Activated CD4-positive, CD25-positive, alpha-beta regulatory T cell treated with anti-CD3 and anti-CD28 coated beads, Interleukin-2, amount 50 U/mL, for 16 hours (primary cell): ENCODE measurements at places on chromosomes 3 and 15.

DNA sequence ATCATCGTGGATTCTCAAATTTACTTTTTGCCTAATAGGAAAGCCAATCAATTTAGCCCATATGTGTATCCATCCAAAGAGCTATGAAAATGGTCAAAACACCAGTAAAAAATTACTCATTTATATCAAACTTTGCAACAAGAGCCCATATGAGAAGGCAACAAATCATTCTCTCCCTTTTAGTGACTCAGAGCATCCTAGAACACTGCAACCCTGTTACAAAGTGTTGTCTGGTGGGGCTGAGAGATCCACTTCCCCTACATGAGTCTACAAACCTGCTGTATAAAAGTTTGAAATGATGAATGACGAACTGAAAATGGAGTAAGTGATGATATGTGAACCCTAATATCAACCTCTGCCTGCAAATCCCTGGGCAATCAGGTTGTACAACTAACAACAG lies 23.3 kb downstream of the PDZRN3 start:
- no peak for DNase-seq

DNA sequence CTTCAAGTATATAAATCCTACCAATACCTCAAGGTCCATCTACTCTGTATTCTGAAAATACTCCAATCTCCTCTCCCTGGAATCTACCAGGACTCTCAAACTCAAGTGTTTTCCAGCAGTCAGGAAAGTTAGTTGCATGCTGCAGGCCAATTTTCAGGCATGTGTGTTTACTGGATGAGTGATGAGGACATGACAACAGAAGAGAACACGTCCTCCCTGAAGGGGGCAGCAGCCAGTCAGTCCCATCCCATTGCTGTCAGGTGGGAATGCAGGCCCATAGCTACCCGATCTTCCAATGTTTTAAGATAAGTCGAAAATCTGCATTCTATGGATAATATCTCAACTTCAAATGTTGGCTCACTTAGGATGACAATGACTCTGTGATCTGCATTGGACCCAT lies 496.2 kb downstream of the FHIT start:
- no peak for DNase-seq

DNA sequence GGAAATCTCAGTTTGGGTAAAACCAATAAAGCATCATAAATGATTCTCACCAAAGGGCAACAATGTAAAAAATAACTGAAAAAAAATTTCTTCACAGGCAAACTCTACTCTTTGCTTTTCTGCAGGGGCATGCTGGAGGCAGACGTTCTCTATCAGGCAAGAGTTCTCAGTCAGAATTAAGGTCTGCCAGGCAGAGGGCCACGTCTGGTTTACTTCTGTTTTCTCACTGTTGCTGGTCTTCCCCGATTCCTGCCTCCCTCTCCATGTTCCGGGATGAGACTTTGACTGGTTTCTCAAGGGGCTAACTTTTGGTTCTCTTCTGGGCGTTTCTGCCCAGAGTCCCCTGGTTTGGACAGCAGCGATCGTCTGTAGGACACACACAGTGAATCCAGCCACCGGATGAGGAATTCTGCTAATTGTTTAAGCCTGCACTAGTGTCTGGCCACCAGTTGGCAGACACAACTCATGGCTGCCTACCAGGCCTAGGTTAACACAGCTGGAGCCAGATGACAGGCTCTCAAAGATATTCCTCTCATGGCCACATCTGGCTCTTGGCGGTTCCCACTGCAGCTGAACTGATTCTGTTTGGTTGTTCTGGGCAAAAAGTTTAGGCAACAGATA lies 273.1 kb downstream of the FOXP1 start:
- no peak for DNase-seq

DNA sequence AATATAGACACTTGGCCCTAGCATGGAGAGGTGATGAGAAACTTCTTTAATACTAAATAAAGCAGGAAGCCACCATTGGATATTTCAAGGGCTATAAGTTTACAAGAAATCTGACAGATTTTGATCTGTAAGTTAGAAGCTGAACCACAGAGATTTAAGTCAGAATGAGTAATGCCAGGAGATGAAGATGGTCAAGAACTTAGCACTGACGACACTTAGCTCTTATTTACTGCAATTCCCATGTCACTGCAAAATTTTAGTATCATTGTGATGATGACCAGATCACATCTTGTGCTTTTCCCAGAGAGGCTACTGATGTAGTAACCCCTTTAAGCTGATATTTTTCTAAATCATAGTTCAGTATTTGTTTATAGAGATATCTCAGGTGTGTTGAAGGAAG lies 59.4 kb upstream of the CD96 start:
- no peak for DNase-seq

- no peak for DNase-seq
These were observed 18.9 kb downstream of the CMTM6 start for GRCh38 chr3:32483772-32484171.

GRCh38 chr3:107931326-107931725 lies 159.5 kb downstream of the CD47 start:
- DNase-seq, result no peak

GRCh38 chr3:152155246-152156020 lies 113.3 kb upstream of the MBNL1 start:
- DNase-seq, result no peak

GRCh38 chr15:70361106-70361505 lies 263.4 kb upstream of the TLE3 start:
- DNase-seq, result no peak

DNA sequence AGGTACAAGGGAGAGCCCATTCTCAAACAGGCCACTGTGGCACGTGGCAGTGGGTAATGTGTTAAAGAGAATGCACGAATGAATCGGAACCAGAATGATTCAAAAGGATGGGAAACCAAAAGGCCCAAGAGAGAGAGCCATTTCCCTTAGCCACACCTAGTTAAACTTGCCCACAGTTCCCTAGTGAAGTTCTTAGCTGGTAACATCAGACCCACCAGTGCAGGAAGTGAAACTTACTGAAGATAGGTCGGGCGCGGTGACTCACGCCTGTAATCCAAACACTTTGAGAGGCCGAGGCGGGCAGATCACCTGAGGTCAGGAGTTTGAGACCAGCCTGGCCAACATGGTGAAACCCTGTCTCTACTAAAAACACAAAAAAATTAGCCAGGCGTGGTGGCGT lies 97.1 kb downstream of the MEX3B start:
- no peak for DNase-seq

- DNase-seq, result no peak
These were observed 766.3 kb downstream of the TBL1XR1 start for GRCh38 chr3:176431038-176431418.

- no peak for DNase-seq
These were observed 870 bp upstream of the TSEN2 start for GRCh38 chr3:12483410-12483809.

- DNase-seq, result no peak
These were observed 39.8 kb downstream of the PRICKLE2 start for GRCh38 chr3:64185436-64185835.

- no peak for DNase-seq
These were observed 24.9 kb upstream of the GNB4 start for GRCh38 chr3:179476215-179476614.

DNA sequence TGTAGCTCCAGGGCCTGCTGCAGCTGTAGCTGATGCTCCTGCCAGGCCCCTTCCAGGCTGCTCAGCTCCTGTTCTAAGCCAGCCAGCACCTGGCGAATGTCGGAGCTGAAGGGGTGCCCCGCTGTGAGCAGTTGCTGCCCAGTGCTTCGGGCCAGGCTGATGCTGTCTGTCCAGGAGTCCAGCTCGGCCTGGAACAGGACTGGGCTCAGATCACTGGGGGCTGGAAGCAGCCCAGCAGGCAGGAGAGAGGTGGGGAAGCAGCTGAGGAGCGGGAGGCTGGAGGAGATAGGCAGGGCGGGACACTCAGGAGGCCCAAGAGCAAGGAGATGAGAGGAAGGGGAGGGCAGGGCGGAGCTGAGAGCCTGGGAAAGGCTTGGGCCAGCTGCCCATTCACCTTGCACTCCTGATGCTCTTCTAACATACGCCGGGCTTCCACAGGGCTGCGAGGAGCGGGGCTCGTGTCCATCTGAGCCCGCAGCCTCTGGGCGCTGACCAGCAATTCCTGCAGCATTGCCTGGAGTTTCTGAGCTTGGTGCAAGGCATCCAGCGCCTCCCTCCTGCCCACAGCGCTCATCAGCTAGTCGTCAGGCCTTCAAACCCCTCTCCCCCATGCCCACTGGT lies 23.2 kb downstream of the PLA2G4B start:
- DNase-seq, result no peak

GRCh38 chr3:171257251-171258203 lies 202.7 kb downstream of the TNIK start:
- DNase-seq, result no peak

DNA sequence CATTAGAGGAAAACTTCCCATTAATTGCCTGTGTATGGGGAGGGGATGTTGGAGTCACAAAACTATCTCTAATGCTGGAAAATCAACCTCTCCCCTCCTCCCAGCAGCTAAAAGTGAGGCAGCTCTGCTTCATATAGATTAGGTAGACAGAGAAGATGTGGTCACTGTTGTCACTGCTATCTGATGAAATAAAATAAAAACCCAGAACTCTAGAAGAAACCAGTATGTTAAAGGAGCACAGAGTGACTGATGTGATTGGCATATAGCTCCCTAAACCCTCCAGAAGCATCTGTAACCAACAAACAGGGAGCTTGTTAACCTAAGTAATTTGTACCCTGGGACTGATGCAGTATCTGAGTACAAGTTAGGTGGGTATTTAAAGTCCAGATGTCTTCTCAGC lies 211.9 kb upstream of the TRIM42 start:
- no peak for DNase-seq

DNA sequence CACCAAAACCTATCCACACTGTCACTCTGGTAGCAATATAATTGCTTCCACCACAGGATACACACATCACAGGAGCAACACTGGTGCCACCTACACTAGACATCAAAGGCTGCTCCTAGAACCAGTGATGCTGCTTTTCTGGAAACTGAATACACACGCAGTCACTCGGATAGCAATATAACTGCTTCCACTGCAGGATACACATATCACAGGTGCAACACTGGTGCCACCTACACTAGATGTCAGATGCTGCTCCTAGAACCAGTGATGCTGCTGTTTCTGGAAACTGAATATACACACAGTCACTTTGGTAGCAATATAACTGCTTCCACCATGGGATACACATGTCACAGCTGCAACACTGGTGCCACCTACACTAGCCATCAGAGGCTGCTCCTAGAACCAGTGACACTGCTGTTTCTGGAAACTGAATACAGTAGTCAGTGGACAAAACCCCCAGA lies 6.9 kb upstream of the TNFSF10 start:
- no peak for DNase-seq

GRCh38 chr3:113275929-113276750 lies 64.8 kb downstream of the BOC start:
- DNase-seq, result no peak

GRCh38 chr3:104612218-104612617 lies 754.5 kb upstream of the ALCAM start:
- DNase-seq, result no peak

DNA sequence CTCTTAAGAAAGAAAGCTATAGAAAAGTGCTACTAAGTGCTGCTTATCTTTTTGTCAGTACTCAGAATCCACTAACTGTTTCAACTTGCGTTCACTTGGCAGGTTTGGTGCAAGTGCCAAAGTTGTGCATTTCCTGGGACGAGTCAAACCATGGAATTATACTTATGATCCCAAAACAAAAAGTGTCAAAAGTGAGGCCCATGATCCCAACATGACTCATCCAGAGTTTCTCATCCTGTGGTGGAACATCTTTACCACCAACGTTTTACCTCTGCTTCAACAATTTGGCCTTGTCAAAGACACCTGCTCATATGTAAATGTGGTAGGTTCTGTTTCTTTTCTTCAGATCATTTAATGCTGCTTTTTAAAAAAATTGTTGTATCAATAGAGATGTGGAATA lies 32.6 kb downstream of the GYG1 start:
- no peak for DNase-seq

DNA sequence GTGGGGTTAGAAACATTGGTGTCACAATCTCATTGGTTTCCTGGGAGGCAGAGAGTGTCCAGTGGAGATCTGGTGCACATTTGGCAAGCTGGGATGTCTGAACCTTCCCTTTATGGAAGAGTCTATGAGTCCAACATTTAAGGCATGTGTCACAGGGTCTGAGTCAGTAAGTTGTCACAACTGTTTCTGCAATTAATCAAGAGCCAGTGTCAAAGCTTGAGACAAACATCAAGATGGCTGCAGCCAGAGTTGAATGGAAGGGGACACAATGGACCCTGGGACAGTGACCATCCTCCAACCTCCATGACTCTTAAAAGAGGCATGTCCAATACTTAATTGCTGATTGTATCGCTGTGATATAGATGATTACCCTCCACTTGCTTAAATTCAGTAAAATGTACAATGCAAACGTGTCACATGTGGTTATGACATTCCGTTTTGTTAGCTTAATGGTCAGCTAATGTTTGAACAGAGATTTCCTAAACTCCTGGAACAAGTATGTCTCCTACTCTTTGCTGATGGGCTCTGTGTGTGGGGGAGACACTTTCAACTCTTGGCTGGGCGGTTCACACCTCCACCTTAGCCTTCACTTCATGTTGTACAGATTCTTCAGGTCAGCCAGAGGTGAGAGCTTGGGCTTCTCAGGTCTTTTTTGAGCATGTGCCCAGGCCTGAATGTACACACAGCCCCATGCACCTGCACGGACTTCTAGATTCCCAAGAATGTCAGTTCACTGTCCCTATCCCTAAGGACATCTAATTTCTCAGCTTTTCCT lies 79.9 kb upstream of the PRR23E start:
- DNase-seq, result no peak

DNA sequence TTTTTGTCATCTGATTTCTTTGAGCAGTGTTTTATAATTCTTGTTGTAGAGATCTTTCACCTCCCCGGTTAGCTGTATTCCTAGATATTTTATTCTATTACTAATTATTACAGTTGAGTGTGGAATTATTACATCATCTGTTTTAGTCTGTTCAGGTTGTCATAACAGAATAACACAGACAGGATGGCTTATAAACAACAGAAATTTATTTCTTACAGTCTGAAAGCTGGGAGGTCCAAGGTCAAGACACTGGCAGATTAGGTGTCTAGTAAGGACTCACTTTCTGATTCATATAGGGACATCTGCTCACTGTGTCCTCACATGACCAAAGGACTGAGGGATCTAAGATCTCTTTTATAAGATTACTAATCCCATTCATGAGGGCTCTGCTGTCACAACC lies 121.3 kb upstream of the THBS1 start:
- no peak for DNase-seq

- DNase-seq, result no peak
These were observed 71.9 kb downstream of the MGLL start for GRCh38 chr3:127750226-127751031.

DNA sequence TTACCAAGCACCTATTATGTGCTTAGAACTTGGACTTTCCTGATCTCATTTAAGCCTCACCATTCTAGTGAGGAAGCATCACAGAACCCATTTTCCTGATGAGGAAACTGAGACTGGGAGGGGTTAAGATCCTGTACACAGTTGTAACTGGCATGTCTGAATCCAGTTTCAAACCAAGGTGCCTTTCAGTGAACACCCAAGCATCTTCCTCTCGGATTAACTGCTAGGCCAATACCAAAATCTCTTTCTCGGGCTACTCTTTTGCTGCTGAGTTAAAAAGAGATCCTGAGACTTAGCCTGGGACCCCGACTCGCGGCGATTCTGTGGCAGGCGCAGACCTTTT lies 578 bp upstream of the CEMIP start:
- no peak for DNase-seq

GRCh38 chr3:107599772-107600145 lies 77.0 kb downstream of the BBX start:
- no peak for DNase-seq

GRCh38 chr3:51522273-51522962 lies 16.1 kb upstream of the RAD54L2 start:
- DNase-seq, result no peak
